ENCODE measurements at places on chromosomes 1 and 21.

GRCh38 chr1:160357286-160358002 lies 9.4 kb upstream of the NHLH1 start:
- no peak for DNase-seq

DNA sequence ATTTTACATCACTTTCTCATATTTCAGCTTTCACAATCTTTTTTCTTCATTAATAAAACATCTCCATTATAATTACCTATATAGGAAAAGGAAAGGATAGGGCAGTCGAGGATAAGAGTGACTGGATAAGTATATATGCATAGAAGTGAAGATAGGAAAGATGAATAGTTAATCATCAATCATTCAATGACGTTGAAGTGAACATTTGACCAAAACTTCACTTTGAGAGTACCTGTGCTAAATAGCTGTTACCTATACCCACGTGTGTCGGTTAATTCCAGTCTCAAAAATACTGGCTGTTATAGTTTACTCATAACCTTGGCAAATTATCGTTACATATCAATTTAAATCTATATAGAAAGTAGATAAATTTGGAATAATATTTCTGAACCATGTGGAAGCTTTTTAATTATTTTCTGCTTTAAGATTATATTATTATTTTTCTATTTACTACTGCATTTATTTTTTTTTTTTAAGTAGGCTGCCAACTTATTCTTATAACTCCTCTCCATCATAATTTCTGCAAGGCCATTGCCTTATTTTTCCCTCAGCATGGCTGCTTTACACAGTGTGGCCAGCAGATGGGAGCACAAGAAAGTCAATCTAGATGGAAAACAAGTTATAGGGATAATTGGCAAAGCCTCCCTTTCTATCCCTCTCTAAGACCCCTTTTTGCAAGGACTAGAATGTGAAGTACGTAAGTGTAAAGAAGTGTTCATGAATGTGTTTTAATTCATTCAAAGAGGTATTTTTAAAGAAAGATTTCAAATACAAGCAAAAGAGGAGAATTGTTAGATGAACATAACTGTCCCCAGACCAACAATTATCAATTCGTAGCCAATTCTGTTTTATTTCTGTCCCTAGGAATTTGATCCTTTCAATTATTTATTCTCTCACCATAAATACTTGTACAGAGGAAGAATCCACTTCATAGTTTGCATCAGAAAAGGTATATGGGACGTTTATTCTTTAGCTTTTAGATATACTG lies 290.4 kb downstream of the KCNT2 start:
- DNase-seq: no peak

GRCh38 chr1:243705585-243705984 lies 144.5 kb downstream of the AKT3 start:
- no peak for DNase-seq

DNA sequence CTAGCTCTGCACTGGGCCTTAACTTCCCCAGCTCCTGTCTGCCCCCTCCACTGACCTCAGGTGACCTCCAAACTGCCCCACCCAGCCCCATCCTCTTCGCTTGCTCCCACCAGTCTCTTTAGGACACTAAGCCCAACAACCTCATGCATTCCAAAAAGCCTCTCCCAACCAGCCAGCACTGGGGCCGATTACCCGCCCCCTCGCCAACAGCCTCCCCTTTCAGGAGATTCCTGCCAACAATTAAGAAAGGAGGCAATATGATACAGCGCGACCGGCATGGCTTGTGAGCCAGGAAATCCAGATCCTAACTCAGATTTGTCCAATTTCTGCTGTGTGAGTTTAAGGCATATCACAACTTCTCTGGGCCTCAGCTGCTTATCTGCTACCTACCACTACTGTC lies 14.7 kb downstream of the KANK4 start:
- no peak for DNase-seq

DNA sequence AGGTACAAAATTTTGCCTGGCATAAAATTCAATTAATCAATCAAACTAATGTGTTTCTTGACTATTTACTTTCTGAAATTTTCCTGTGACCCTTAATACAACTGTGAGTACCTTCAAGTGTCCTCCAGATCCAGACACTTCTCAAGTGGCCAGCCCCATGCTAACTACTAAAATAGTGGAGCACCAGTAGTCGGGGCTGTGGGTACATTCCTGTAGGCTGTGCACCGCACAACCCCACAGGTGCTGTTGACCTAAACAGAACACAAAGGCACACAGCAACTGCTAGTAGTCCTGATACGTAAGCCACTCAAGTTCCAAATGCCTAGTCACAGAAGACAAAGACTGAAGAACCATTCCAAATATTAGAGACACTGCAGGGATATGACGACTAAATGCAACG lies 36.6 kb downstream of the TMEM50B start:
- peak; percentile 3 for DNase-seq

- no peak for DNase-seq
These were observed 93.9 kb upstream of the CD34 start for GRCh38 chr1:208004851-208005250.

DNA sequence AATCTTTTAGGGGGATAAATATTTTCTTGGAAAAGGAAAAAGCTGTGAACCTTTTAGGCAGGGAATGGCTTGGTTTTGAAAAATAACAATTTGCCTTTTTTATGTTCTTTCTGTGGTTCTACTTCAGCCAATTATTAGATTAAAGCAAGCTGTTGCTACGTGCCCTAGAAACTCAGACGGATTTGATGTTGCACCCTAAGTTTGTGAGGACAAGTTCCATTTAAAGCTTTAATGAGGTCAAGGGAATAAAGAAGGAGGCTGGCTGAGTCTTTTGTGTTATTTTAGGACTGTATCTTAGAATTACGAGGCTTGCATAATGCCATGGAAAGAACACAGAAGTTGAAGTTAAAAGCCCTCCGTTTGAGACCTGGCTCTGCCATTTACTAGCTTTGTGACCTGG lies 216.9 kb downstream of the NUF2 start:
- DNase-seq: no peak

- no peak for DNase-seq
These were observed 17.6 kb downstream of the TEX35 start for GRCh38 chr1:178530502-178530901.

DNA sequence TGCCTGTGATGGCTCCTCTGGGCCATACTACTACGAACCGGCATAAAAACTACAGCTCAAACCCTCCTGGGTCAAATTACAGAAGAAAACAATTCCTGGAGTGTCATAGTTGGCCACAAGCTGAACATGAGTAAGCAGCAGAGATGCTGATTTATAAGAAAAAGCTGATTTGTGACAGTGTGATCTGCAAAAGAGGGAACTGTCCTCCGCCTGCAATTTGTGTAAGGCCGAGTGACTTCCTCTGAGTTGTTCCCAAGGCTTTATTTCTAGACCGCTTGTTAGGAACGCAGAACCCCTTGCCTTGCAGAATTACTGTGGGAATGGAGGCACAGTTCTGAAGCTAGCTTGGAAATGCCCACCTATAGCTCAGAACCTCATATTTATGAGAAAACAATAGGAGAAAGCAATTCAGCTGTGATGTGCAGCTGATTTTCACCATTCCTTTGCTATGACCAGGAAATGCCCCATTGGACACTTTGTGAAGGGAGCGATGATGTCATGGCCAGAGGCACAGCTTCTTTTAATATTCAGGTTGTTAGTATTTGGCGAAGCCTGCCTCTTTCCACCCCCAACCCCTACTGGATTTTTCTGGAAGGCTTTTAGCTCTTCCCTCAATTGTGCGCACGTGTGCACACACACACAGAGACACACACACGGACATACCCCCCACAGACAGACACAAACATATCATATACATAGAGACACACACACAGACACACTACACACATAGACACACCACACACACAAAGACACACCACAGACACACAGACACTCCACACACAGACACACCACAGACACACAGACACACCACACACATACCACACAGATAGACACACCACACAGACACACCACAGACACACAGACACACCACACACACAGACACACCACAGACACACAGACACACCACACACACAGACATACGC lies 47.6 kb downstream of the IER5 start:
- DNase-seq: no peak

GRCh38 chr1:111603979-111604378 lies 15.6 kb upstream of the RAP1A start:
- DNase-seq: peak; percentile 80

DNA sequence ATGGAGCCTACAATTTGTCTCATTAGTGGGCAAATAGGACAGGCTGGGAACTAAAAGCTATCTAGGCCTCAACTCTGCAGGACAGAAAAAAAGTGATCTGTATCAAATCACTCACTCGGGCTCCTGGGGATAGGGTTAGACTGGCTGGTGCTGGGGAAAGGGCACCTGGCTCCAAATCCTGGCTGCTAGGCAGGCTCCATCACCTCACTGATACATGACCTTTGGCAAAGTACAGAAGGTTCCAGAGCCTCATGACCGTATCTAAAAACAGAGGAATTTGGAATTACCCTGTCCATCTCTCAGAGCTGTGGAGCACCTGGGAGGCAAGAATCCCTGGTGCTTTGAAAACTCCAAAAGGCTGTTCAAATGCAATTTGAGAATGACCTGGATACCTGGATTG lies 51.7 kb downstream of the SUSD4 start:
- no peak for DNase-seq

DNA sequence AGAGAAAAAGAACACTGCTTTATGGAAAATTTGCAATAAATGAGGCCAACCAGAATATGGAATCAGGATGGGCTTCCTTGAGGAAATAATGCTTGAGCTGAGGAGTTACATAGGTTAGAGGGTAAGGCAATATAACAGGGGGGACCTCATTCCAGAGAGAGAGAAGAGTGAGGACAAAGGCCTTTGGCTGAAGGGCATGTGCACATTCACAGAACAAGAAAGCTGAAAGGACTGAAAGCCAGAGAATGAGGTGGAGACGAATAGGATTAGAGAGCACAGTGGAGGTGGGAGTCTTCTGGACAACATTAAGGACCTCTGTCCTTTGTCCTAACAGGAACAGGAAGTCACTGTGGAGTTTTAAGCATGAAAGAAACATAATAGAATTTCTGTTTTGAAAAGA lies 60.7 kb upstream of the MROH9 start:
- no peak for DNase-seq

DNA sequence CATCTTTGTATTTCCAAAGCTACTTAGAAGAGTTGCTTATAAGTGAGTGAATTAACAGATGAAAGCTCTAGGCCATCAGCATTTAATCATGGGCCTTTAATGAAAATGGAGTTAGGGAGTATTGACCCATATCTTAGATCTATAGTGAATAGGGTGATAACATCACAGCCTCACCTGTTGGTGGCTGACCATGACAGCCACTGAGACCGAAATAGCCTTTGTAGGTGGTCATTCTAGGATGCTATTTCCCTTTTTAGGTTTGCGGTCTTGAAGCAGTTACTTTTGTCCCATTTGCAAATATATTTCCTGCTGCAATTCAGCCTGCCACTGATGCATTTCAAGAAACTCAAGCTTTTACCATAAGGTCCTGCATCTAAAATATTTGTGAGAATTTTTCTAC lies 410.1 kb upstream of the LYPLAL1 start:
- DNase-seq: no peak

- no peak for DNase-seq
These were observed 4.9 kb downstream of the C1orf105 start for GRCh38 chr1:172425339-172425738.

- peak; percentile 34 for DNase-seq
These were observed 50.9 kb downstream of the DHX9 start for GRCh38 chr1:182889997-182890396.

GRCh38 chr1:42923367-42924081 lies 35.1 kb downstream of the SLC2A1 start:
- DNase-seq: no peak

GRCh38 chr1:112946683-112947082 lies 9.3 kb downstream of the SLC16A1 start:
- no peak for DNase-seq

- DNase-seq: peak; percentile 77
These were observed 34.2 kb upstream of the ATP5PO start for GRCh38 chr21:33949516-33950430.

DNA sequence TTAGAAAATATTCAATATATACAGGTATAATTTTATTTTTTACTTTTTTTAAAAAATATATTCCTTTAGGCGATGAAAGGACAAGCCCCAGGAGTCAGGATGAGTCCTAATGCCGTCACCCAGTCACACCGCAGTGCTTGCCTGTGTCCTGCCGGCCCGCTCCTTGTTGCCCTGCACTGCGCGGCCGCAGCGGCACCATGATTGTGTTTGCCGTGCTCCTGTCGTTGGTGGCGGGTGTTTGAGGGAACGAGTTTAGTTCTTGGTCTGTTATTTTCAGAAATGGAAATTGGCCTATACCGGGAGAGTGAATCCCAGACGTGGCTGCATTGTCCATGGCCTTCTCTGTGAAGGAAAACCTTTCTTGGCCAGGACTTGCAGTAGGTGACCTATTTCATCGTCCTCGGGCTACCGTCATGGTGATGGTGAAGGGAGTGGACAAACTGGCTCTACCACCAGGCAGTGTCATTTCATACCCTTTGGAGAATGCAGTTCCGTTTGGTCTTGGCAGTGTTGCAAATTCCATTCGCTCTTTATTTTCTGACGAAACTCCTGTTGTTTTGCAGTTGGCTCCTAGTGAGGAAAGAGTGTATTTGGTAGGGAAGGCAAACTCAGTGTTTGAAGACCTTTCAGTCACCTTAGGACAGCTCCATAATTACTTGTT lies 45.9 kb upstream of the CRB1 start:
- DNase-seq: no peak

GRCh38 chr1:208000504-208000903 lies 89.6 kb upstream of the CD34 start:
- DNase-seq: no peak

DNA sequence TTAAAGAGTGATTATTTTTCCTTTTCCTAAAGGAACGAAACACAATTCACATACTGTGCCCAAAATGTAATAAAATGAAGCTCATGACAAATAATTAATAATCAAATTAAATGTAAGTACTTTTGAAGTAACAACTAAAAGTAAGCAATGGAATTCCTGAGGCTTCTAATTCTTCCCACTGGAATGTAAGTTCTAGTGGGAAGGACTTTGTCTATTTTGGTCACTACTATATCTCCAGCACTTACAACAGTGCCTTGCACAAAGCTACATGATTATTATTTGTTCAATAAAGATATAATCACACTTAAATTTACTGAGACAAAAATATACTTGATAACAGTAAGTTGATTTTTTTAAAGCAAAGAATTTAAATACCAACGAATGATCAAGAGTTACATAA lies 128.8 kb downstream of the COQ8A start:
- no peak for DNase-seq
